ENCODE measurements at places on chromosomes 1 and 21. TPM values are rescaled to one million over a fixed set of nuclear protein-coding genes. Genes with fewer than 3 reads are reported as not detected.

DNA sequence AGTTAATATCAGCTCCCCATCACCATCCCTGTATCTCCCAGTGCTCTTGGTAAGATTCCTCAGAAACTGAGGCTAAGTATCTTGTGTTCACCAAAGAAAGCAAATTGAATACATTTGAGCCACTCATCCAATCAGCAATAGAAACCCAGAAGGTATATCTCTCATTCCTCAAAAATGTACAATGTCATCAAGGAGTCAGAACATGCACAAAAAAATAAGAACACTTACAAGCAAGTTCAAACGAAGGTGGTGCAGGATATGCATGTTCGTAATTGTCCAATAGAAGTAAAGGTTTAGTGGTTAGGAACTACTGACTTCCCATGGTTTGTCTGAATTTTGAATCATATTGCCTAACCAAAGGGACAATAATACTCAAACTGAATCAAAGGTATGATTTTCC is 24.3 kb downstream of the RXRG start:
- H3K36me3 ChIP-seq, result no peaks in the 10 kb centered on the region
- no peak for DNase-seq

RGS8 gene
- not detected for polyA plus RNA-seq

DNA sequence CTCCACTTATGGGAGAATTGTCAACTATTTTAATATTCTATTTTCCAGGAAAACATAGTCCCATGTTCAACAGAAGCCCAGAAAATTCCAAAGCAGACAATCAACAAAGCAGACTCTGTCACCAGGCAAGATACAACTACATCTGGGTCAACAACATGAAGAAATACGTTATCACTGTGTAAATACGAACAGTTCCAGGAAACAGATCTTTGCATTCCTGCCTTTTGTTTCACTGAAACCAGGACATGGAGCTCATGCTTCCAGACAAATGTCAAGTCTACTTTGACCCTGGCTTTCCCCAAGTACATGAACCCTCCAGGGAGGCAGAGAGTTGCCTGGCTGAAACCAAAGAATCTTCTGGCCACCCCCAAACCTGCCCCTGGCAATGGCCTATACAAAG is 106.7 kb downstream of the SETD4 start:
- no peaks in the 10 kb centered on the region for H3K4me1 ChIP-seq
- no peaks in the 10 kb centered on the region for H3K36me3 ChIP-seq
- no peak for DNase-seq
- peaks cover 14% of the 10 kb centered on the region for H3K27me3 ChIP-seq
- no peak overlapping the region for H3K27ac ChIP-seq
- H3K4me3 ChIP-seq, result no peak overlapping the region

DNA sequence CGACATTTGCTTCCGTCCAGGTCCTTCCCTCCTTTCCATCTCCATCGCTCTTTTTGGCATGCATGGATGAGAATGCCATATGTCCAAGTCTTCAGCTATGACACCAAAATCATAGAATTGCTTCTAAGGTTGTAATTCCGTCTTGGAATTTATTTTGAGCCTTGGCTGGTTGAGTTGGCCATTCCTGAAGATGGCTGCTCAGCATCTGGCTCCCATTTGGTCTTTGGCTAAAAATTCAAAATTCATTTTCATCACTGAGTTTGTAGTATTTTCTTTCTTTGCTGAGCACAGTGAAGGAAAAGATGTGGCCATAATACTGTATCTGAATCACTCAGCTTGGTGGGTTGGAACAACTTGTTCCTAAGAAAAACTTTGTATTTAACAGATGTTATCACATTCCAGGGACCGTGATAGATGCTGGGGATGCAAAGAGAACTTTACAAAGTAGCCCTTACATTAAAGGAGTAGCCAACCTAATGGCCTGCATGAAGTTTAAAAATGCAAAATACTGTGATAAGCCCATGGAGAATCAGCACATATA is 15.6 kb downstream of the JUN start:
- H3K4me3 ChIP-seq, result no peak overlapping the region
- no peak overlapping the region for H3K27ac ChIP-seq
- H3K4me1 ChIP-seq, result peaks cover 26% of the 10 kb centered on the region
- no peak for DNase-seq

GRCh38 chr1:6489383-6489765 is 2.1 kb downstream of the PLEKHG5 start:
- H3K4me1 ChIP-seq, result no peaks in the 10 kb centered on the region
- H3K27ac ChIP-seq, result no peak overlapping the region
- no peaks in the 10 kb centered on the region for H3K36me3 ChIP-seq
- H3K27me3 ChIP-seq, result no peaks in the 10 kb centered on the region
- peak overlapping the region; percentile 75 for H3K4me3 ChIP-seq

NECAP2 gene
- polyA plus RNA-seq, result 116 TPM

GRCh38 chr1:98975113-98975512 is 29.5 kb downstream of the PLPPR5 start:
- H3K4me1 ChIP-seq, result no peaks in the 10 kb centered on the region
- H3K4me3 ChIP-seq, result no peak overlapping the region
- no peak for DNase-seq
- no peaks in the 10 kb centered on the region for H3K27me3 ChIP-seq

NHLH1 gene
- polyA plus RNA-seq, result 0.16 TPM

DNA sequence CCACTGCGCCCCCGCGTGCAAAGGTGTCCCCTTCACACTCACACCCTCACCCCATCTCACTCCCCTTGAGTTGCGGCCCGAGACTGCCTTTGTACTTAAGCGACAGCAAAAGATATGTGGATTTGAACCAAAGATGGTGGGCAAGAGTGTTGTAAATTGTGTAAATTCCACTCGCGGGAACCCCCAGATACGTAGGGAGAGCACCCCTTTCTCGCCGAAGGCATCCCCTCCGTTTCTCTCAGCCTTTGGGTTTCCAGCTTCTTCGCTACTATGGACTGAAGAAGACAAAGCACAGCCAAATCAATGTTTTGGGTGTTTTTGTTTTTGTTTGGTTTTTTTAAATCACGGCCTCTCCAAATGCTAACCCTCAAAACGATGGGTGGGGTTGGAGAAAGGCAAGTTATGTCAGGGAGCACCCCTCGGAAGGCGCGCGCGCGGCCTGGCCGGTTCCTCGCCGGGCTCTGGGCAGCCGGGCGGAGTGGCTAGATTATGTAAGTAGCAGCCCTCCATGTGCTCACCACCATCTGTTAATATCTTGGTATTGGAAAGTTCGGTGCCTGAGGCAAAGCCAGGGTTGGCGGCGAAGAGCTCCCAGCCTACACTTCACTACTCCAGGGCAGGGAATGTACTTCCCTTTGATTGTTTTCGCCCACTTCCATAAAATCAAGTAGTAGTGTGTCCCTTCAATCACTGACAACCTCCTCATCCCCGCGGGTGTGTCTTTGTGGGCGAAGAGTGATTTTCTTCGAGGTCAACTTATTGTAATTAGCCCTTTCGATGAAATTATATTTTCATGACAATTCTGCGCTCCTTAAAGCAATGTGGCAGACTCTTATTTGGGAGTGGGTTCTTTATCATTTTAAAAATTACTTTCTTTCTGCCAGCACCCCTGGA is 4.0 kb upstream of the PROX1 start:
- no peak overlapping the region for H3K4me3 ChIP-seq
- no peaks in the 10 kb centered on the region for H3K36me3 ChIP-seq
- H3K27me3 ChIP-seq, result peaks cover 26% of the 10 kb centered on the region

DNA sequence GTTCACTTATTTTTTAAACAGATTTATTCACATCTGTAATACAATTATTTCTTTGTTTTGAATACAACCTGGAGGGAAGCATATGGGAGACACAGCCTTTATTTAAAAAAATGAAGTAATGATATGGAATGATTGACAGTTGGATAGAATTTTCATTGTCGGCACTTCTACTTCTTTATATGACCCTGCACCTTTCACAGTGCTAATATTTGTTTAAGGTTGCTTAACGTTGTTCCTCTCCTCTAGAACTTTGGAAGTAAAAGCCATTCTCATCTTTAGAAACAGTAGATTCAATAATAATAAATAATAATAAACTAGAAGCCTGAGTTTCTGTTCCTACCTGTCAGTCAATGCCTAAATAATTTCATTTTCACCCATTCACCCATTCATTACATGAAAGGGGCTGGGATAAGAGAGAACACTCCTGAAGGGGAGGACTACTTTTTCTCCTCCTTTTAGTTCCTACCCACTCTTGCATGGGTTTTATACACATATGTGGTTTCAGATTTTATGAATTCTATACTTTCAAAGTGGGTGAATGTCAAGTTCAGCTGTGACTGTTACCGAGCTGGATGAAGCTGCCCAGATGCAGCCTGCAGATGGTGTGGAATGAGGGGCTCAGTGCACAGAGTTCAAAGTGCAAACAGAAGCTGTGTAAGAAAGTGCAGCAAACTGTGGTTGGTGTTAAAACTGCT is 9.4 kb downstream of the RUNX1 start:
- no peaks in the 10 kb centered on the region for H3K27me3 ChIP-seq
- H3K36me3 ChIP-seq, result no peaks in the 10 kb centered on the region
- H3K4me1 ChIP-seq, result peaks cover 3% of the 10 kb centered on the region
- no peak overlapping the region for H3K4me3 ChIP-seq
- no peak for DNase-seq

GRCh38 chr1:161933592-161934588 is 89.8 kb downstream of the OLFML2B start:
- no peaks in the 10 kb centered on the region for H3K27me3 ChIP-seq
- DNase-seq, result no peak
- no peak overlapping the region for H3K27ac ChIP-seq
- peaks cover 15% of the 10 kb centered on the region for H3K4me1 ChIP-seq

DNA sequence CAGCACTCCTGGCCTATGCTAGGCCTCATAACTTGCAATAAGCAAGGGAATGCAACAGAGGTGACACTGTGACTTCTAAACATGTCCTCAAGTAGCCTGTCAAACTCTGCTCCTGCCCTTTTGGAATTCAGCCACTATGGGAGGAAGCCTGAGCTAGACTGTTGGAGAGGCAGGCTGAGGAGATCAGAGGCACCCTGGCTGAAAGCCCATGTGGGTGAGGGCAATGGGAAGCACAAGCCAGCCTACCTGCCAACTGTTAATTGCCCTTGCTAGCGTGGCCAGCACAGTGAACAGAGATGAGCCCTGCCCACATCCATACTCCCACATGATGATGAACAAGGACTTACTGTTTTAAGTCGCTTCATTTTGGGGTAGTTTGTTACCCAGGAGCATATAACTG is 17.7 kb downstream of the GNB1 start:
- no peak for DNase-seq
- H3K27ac ChIP-seq, result no peak overlapping the region
- no peak overlapping the region for H3K4me3 ChIP-seq
- no peaks in the 10 kb centered on the region for H3K27me3 ChIP-seq
- H3K36me3 ChIP-seq, result peaks cover 8% of the 10 kb centered on the region

TNFRSF4 gene
- polyA plus RNA-seq, result not detected

KRTAP12-2 gene
- not detected for polyA plus RNA-seq

EPS8L3 gene
- polyA plus RNA-seq, result not detected

PLEKHA6 gene
- polyA plus RNA-seq, result 3.1 TPM

DNA sequence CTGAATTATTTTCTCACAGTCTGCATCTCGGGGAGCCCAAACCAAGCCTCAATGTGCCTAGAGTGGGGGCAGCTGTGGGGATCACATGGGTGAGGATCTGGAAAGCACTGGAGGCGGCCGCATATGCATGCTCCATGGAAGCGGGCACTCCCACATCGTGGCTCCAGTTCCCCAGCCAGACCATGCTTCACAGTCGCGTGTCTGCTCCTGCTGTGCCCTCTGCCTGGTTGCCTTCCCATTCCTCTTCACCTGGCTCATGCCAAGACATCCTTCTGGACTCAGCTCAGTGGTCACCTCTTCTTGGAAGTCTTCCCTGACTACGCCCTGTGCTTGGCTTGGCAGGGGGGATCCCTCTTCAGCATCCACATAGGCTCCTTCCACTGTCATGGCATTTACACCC is 32.8 kb downstream of the IGSF21 start:
- H3K4me1 ChIP-seq, result peaks cover 64% of the 10 kb centered on the region
- H3K27me3 ChIP-seq, result no peaks in the 10 kb centered on the region
- H3K4me3 ChIP-seq, result no peak overlapping the region
- DNase-seq, result no peak

GRCh38 chr1:24751833-24752232 is 6.6 kb downstream of the CLIC4 start:
- peaks cover 35% of the 10 kb centered on the region for H3K4me1 ChIP-seq
- peaks cover 13% of the 10 kb centered on the region for H3K36me3 ChIP-seq
- H3K27ac ChIP-seq, result no peak overlapping the region
- DNase-seq, result no peak

DNA sequence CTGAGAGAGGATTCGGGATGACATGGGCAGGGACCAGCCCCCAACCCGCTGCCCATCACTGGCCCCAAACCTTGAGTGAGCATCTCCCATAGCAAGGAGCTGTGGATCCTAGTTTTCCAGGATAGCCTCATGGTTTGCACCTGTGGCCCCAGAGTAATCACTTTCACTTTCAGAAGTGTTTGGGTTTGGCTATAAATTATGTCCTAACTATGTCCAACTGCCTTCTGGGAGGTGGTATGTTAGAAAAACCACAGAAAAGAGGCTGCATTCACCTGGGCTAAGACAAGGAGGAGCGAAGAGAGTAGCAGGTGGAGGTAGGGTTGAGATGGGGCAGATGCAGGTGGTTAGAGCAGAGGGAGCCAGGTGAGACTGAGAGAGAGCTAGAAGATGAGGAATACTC is 19.4 kb upstream of the CLIC6 start:
- no peaks in the 10 kb centered on the region for H3K4me1 ChIP-seq
- no peak for DNase-seq
- peaks cover 15% of the 10 kb centered on the region for H3K27me3 ChIP-seq
- H3K4me3 ChIP-seq, result no peak overlapping the region
- H3K36me3 ChIP-seq, result no peaks in the 10 kb centered on the region

GRCh38 chr1:227378871-227379554 is 60.7 kb upstream of the CDC42BPA start:
- no peaks in the 10 kb centered on the region for H3K4me1 ChIP-seq
- H3K27me3 ChIP-seq, result no peaks in the 10 kb centered on the region
- no peaks in the 10 kb centered on the region for H3K36me3 ChIP-seq
- H3K4me3 ChIP-seq, result no peak overlapping the region
- no peak overlapping the region for H3K27ac ChIP-seq
- no peak for DNase-seq

LCE2A gene
- polyA plus RNA-seq, result not detected

SLC30A1 gene
- polyA plus RNA-seq, result 7.2 TPM

- no peak for DNase-seq
- H3K36me3 ChIP-seq, result no peaks in the 10 kb centered on the region
- H3K4me3 ChIP-seq, result no peak overlapping the region
- H3K27ac ChIP-seq, result no peak overlapping the region
- no peaks in the 10 kb centered on the region for H3K27me3 ChIP-seq
Measured at GRCh38 chr1:173009597-173009996, 41.1 kb downstream of the TNFSF18 start.

DNA sequence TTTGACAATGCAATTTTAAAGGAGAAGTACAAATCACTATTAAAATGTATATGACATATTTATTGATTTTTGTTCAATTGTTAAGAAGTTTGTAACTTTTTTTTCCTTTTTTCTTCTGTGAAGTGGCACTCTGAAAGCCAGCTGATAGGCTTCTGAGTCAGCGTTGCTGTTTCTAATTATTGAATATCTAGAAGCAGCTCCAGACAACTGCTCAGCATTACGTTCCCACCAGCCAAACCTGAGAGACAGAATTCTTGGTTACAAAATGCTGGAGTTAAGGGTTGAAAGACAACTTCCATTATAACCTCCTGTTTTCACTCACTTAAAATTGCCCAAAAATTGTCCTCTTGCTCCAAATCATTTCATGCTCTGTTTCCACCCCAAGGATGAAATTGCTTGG is 31.4 kb upstream of the LMX1A start:
- H3K27ac ChIP-seq, result no peak overlapping the region
- no peaks in the 10 kb centered on the region for H3K36me3 ChIP-seq
- no peak overlapping the region for H3K4me3 ChIP-seq
- H3K4me1 ChIP-seq, result no peaks in the 10 kb centered on the region
- H3K27me3 ChIP-seq, result peaks cover 32% of the 10 kb centered on the region
- no peak for DNase-seq

GRCh38 chr1:195934817-195935553 is 673.3 kb downstream of the KCNT2 start:
- no peak overlapping the region for H3K4me3 ChIP-seq
- H3K36me3 ChIP-seq, result no peaks in the 10 kb centered on the region
- DNase-seq, result peak; percentile 58
- H3K4me1 ChIP-seq, result peaks cover 17% of the 10 kb centered on the region
- H3K27ac ChIP-seq, result peak overlapping the region; percentile 90

RIPK4 gene
- polyA plus RNA-seq, result 7.0 TPM
